ENCODE measurements at places on chromosomes 1 and 21.

DNA sequence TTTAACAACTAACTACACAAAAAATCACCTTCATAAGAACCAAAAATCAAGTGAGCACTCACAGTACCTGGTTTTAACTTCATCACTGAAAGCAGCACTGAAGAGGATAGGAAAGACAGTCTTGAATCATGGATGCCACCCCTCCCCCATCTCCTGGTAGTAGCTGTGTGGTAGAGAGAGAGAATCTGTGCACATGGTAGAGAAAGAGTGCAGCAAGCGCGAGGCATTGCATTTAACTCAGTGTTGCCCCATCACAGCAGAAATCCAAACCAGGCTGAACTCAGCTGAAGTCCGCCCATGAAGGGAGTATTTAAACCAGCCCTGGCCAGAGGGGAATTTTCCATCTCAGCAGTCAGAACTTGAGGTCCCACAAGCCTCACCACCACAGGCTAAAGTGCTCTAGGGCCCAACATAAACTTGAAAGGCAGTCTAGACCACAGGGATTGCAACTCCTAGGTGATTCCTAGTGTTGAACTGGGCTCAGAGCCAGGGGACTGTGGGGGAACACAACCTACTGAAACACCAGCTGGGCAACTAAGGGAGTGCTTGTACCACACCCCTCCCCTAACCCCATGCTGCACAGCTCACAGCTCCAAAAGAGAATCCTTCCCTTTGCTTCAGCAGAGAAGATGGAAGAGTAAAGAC is 38.4 kb downstream of the VAV3 start:
- DNase-seq, result peak; percentile 5

GRCh38 chr1:151621351-151621750 is 9.5 kb downstream of the SNX27 start:
- DNase-seq, result no peak

- DNase-seq, result no peak
Observed at GRCh38 chr1:157411064-157411463, 141.3 kb downstream of the FCRL5 start.

DNA sequence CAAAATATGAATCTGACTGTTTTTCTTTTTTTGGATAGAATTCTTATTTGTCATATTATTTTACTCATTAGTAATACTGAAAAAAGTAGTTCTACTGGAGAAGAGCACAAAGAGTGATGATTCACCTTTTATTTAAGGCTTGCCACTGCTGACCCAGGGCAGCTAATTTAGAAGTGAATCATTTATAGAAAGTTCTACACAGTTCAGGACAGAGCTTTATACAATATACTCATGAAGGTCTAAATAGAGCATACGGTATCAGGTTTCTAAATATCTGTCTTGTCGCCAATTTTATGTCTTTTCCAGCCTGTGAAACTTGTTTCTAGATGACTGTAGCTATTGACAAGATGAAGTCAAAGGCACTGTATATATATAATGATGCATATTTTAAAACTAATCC is 25.0 kb downstream of the GIPC2 start:
- peak; percentile 90 for DNase-seq

DNA sequence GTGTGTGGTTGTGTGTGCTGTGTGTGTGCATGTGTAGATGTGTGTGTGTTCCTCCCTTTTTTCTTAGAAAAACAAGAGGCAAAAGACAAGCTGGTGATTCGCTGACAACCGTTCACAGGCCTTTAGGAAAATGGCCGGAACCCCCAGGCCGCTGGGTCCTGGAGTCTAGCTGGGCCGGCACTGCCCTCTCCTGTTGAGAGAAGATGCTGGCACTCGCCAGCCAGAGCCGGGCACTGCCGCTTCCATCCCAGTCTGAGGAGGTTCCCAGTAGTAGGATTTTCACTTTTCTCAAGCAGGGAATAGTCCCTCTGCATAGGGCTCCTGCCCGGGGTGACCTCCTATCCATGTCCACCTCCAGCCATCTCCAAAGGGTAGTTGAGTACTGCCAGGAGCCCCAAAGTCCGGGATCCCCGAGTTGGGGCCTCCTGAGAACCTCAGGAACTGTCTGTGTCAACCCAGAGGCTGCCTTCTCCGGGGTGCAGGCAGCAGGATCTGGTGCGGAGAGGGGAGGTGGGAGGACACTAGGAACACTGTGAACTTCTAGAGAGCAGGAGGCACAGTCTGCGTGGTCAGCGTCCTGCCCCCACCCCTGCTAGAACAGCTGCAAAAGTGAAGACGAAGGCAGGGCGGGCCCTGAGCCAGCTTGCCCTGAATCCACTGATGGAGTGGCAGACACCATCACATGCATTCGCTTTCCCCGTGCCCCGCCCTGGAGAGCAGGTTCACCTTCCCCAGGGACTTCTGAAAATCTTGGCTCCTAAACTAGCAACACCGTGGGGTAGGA is 44.1 kb upstream of the ARHGEF16 start:
- peak; percentile 66 for DNase-seq

- DNase-seq, result no peak
Observed at GRCh38 chr1:217079584-217079983, 356.4 kb upstream of the ESRRG start.

DNA sequence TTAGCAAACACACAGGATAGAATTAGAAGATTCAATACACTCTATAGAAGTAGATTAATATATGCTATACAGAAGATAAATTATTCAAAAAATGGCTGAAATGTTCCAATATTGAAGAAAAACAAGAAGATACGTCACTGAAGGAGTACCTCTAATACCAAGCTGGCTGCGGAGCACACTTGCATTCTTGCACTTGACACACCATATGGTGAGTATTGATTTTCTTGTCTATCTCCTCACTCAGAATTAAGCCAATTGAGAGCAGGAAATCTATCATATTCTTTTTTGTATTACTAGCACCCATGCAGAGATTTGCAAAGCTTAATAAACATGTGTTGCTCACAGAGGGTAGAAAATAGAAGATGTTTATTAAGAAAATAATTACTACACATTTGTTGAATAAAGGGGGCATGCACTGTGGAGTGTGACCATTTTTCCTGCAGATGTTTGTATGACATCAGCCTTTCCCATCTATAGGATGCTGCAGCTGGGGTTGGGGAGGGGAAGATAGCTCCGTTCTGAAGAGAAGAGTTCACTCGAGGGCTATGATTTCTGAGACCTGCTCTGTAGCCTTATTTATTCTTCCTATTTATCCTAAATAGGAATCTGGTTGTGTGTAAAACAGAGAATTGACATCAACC is 318.1 kb downstream of the HHIPL2 start:
- DNase-seq, result no peak

DNA sequence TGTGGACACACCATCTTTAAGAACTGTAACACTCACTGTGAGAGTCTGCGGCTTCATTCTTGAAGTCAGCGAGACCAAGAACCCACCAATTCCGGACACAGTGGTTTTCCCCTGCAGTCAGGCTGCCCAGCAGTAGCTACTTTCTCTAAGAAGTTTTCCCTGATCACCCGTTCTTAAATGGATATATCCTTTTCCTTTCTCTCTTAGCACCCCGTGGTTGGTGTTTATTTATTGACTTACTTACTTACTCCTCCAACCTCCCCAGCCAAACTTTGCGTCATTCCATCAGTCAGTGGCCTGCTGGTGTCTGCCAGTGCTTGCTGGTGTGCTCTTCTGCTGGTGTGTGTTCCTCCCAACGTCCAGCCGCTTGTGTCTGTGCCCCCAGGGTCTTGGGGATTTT is 264.8 kb downstream of the GPR52 start:
- no peak for DNase-seq

GRCh38 chr1:236516929-236517704 is 6.7 kb upstream of the LGALS8 start:
- peak; percentile 67 for DNase-seq

GRCh38 chr21:44456915-44457736 is 1.8 kb downstream of the LRRC3 start:
- no peak for DNase-seq

DNA sequence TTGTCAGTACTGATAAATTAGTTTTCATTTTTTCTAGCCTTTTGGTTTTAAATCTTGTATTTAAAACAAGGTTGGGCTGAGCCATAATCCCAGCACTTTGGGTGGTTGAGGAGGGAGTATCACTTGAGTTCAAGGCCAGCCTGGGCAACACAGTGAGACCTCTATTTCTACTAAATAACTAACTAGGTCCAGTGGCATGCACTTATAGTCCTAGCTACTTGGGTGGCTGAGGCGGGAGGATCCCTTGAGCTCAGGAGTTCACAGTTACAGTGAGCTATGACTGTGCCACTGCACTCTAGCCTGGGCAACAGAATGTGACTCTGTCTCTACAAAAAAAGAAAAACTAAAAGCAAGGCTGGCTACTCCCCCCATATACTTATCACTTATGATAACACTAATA is 21.5 kb upstream of the TTC39A start:
- no peak for DNase-seq

- DNase-seq, result no peak
Observed at GRCh38 chr1:225664762-225665161, 11.8 kb upstream of the ENAH start.

DNA sequence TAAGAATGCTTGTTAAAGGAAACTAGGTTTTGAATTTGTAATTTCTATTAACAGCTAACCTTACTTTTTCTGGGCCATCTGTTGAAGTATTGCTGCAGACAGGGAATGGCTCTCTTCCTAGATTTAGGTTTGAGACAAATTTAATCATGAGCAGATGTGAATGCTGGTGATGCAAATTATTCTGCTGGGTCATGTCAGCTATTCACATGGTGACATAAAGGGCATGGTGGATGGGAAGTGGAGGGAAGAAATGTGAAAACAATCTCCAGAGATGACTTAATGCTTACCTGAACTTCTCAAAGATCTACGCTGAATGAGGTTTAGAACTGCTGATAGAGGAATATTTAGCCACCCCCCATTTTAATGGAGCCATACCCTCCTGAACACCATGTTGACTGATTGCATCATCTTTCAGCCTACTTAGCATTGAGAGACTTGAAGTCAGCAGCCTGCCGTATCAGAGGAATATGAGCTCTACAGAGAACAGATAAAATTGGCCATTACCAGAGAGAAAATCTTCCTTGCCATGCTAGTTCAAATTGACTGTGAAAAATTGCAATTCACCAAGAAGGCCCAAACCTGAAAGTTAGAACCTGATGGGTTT is 138.8 kb downstream of the HHAT start:
- peak; percentile 70 for DNase-seq

DNA sequence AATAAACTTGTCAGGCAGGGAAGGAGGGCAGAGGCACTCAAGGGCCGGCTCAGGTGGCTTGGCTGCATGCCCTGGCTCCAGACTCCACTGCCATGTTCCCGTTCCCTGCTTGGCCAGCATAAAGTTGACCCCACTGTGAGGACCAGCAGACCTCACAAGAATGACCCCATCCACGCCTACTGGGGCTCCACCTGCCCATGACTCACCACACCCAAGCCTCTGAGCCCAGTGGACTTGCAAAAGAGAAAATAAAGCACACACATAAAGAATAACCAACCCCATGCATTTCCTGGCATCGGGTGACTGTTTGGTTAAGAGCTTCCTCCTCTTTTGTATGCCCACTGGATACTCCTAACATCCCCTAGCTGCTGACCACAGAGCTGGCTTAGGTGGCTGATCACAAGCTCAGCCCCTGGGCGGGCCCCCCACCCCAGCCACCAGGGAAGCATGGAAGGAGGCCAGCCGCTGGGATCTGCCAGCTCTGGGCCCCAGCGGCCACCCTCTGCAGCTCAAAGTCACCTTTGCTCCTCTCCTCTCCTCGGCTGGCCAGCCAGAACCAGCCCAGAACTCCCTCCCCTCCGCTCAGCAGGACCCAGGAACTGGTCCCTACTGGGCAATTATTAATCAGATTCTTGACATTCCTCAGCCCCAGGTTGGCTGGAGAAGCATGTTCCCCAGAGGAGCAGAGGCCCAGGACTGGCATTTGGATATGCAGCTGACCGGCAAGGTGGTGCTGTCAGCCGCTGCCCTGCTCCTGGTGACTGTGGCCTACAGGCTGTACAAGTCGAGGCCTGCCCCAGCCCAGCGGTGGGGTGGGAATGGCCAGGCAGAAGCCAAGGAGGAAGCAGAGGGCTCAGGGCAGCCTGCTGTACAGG is at the start of gene KLHDC7A:
TSS of gene KLHDC7A (plus strand) at position 616 of the 875 bp plus-strand sequence. CDS start at position 668, 52 bp downstream.
- no peak for DNase-seq

- DNase-seq, result no peak
Observed at GRCh38 chr1:31693231-31693630, 10.6 kb downstream of the COL16A1 start.

- DNase-seq, result peak; percentile 73
Observed at GRCh38 chr1:204319462-204319861, 40.3 kb downstream of the PLEKHA6 start.

DNA sequence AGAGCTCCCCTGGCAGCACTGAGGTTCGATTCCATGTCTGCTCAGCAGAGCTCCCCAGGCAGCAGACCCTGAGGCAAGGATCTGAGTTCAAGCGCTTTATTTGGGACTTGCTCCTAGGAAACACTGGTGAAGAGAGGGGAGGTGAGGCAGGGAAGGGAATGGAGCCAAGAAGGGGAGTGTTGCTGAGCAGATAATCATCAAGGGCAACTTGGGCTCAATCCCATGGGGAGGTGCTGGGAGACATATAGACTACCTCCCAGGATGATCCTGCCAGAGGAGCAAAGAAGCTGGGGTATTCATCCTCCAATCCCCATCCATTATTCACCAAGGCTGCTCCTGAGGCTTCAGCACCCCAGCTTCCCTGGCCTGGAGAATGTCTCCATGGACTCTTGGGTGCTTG is 47.0 kb downstream of the GRIK3 start:
- DNase-seq, result no peak

DNA sequence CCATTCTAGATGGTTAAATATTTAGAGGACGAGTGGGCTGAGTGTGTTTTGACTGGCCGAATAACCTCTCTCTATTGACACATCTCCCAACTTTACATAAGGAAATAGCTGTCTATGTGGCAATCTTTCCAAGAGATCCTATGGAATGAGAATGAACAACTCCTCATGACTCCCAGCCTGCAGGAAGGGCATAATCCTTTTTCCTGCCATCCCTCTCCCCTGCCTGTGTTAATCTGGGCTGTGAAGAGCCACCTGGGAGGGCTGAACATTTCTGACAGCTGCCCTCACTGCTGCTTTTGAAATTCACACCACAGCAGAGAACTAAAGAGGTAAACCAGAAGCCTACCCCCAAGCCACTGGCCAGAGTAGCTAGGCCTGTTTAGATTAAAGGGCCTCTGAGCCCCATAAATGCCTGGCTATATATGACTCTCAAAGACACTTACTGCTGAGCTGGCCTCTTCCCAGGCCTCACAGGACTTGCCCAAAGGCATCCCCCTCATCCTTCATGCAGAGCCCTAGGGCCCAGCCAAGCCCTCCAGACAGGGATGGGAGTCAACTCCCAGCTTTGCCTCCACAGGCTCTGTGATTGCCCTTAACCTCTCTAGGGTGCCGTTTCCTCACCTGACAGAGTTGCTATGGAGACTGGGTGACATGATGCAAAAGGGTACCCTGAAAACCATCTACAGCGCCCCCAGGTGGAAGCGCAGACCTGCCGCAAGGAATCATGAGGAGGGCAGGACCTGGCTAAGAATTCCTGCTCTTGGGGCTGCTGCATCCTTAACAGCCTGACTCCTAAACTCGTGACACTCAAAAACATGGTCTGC is 42.0 kb upstream of the LDLRAP1 start:
- peak; percentile 96 for DNase-seq

- DNase-seq, result peak; percentile 76
Observed at GRCh38 chr21:20639026-20639425, 359.2 kb upstream of the NCAM2 start.

DNA sequence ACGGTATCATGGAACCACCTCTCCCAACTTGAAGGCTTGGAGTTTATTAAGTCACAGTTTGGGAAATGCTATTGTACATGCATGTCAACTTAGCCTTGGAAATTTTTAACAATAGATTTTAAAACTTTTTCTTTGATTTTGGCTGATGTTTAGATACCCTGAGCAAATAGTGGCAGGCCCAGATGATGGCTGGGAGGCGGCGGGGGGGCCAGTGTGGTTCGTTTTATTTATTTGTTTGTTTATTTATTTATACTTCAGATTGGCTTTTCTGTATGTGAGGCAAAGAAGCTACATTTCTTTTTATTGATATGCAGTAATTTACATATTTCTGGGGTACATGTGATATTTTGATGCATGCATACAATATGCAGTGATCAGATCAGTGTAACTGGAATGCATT is 82.0 kb downstream of the VWA5B1 start:
- no peak for DNase-seq
